ENCODE measurements at places on chromosomes 16 and 17. TPM values are rescaled to one million over a fixed set of nuclear protein-coding genes. Genes with fewer than 3 reads are reported as not detected.

GRCh38 chr17:17723354-17724261, 42.4 kb downstream of the RAI1 start:
- H3K27me3 ChIP-seq, result peaks cover 15% of the 10 kb centered on the region
- peak overlapping the region; percentile 53 for H3K4me3 ChIP-seq
- peak; percentile 40 for DNase-seq
- no peak overlapping the region for H3K27ac ChIP-seq
- no peaks in the 10 kb centered on the region for H3K36me3 ChIP-seq
- peaks cover 20% of the 10 kb centered on the region for H3K4me1 ChIP-seq

DNA sequence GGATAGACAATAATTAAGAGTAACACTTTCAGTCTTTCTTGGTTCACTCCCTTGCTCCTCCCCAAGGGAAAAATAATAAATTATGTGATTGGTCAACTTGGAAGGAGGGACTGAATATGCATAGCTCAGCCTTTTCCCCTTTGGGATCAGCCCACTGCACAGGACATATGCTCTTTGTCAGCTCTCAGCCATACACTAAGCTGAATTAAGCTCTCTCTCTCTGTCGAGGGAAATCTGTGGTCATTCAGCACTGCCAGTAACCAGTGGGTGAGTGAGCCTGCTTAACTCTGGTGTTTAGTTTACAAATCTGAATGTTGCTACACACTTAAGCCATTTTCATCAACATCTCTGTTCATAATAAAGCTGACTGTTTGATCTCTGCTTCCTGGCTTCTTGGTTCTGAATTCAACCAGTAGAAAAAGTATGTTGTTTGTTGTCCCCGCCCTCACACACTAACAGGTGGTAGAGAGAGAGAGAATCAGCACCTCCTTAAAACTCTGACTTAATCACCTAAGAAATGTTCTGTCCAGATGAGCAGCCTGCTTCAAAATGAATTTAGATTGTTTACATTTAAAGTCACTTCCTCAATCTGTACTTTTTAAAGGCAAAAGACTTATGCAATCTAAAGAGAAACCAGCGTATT, 102.3 kb upstream of the C17orf78 start:
- H3K27ac ChIP-seq, result no peak overlapping the region
- no peak for DNase-seq
- no peaks in the 10 kb centered on the region for H3K4me1 ChIP-seq
- no peaks in the 10 kb centered on the region for H3K27me3 ChIP-seq
- peaks cover 4% of the 10 kb centered on the region for H3K36me3 ChIP-seq

DNA sequence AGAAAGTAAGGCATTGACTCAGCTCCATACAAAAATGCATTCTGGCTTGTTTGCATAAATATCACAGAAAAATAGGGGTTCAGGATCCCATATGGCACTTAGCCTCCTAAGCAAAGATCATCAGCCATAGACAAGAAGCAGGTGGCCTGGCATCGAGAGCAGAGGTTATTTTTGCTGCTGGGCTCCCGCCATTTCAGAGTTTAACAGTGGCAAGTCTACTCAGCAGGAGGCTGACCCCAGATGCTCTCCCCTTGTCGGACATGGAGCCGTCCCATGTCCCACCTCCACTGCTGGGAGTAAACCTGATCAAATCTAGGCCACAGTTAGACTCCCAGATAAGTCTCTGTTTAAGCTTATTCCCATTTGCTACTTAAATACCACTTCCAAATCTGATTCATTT, 269.1 kb downstream of the FTO start:
- H3K27me3 ChIP-seq, result no peaks in the 10 kb centered on the region
- H3K36me3 ChIP-seq, result no peaks in the 10 kb centered on the region
- no peak overlapping the region for H3K27ac ChIP-seq
- H3K4me3 ChIP-seq, result no peak overlapping the region
- no peaks in the 10 kb centered on the region for H3K4me1 ChIP-seq

GRCh38 chr16:52597073-52597771, 50.3 kb upstream of the TOX3 start:
- no peak overlapping the region for H3K27ac ChIP-seq
- H3K27me3 ChIP-seq, result no peaks in the 10 kb centered on the region
- no peaks in the 10 kb centered on the region for H3K4me1 ChIP-seq
- no peak overlapping the region for H3K4me3 ChIP-seq
- DNase-seq, result no peak

- H3K27ac ChIP-seq, result no peak overlapping the region
- H3K36me3 ChIP-seq, result peaks cover 53% of the 10 kb centered on the region
- H3K4me1 ChIP-seq, result no peaks in the 10 kb centered on the region
- H3K4me3 ChIP-seq, result no peak overlapping the region
These were observed 62.4 kb downstream of the STH start for GRCh38 chr17:46061435-46061834.

NMT1 gene
- 86.6 TPM for total RNA-seq

SLFN14 gene
- not detected for total RNA-seq

NPIPB5 gene
- 576 TPM for total RNA-seq

DNA sequence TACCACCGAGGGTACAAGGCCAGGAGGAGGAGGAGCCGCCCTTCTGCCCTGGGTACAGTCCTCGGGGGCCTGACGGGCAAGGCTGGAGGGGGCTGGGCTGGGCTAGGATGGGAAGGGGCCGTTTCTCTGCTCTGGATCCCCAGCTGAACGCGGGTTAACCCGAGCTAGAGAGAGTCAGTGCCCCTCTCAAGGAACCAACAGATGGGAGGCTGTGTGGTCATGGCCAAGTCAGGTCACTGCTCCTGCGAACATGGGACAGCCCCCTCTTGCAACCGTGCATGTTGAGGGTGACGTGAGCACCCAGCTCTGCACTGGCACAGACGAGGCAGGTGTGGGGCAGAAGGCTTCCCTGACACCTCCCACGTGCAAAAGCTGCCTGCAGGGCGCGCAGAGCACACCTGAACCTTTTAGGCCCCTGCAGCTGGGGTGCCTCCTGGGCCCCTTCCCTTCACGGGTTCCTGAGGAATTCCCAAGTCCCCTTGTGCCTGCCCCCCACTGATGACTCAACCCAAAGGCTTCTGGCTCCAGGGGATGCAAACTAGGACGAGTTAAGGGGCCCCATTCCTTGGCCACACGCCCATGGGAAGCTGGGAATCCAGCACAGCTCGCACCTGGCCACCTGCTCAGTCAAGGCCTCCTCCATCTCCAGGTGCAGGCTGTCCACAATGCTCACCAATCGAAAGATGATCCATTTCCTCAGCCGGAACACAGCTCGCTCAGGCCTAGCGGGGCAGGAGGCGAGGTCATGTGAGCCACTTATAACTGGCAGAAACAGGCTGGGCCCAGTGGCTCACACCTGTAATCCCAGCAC, 6.3 kb downstream of the MYBBP1A start:
- H3K27ac ChIP-seq, result no peak overlapping the region
- no peak for DNase-seq
- no peaks in the 10 kb centered on the region for H3K27me3 ChIP-seq
- peaks cover 90% of the 10 kb centered on the region for H3K36me3 ChIP-seq
- H3K4me1 ChIP-seq, result peaks cover 2% of the 10 kb centered on the region

GRCh38 chr17:2455956-2456355, 55.1 kb upstream of the MNT start:
- DNase-seq, result no peak
- no peaks in the 10 kb centered on the region for H3K4me1 ChIP-seq
- no peak overlapping the region for H3K27ac ChIP-seq
- H3K27me3 ChIP-seq, result no peaks in the 10 kb centered on the region

CPNE7 gene
- 7.8 TPM for total RNA-seq

DNA sequence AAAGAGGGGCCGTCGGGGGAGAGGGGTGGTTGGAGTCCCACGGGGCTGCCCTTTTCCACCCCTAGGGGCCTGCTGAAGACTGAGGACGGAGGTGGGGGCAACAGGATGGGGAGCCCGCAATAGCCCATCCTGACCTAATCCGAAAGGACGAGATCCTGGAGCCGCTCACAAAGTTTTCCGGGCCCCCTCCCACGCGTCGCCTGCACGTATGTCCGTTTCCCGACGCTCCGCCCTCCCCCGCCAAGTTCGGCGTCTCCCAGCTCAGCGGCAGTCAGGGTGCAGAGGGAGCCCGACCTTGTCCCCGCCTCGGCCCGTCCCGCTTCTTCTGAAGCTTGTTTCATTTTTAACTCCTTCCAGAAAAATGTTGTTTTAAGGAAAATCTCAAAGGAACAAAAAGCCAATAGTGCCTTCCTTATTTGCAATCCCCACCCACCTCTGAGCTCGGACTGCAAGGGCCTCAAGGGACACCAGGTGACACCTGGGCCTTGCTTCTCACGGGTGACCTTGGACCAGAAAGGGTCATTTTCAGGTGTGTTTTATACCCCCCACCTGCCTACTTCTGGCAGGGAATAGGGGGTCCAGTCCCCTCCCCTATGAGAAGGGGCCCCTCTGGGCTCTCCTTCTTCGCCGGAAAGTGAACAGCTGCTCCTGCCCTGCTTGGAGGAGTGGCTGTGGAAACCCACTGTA, 3.4 kb upstream of the ZNF423 start:
- peaks cover 51% of the 10 kb centered on the region for H3K27me3 ChIP-seq
- no peak overlapping the region for H3K27ac ChIP-seq
- DNase-seq, result no peak
- no peaks in the 10 kb centered on the region for H3K36me3 ChIP-seq
- peak overlapping the region; percentile 20 for H3K4me3 ChIP-seq

DNA sequence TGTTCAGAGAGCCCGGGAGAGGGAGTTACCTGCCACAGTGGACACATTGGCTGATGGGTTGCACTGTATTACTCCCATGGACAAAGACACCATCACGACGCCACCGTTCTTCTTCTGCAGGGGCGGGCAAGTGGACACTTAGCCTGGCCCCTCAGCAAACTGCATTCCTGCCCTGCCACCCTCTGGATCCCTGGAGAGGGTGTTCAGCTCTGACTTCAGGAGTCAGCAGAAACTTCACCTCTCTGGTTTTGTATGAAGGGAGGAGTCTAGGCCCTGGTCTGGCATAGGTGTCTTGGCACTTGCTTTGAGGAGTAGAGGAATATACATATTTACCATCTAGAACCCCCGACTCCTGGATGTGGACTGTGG, 9.3 kb downstream of the DPEP2 start:
- no peak overlapping the region for H3K27ac ChIP-seq
- no peak for DNase-seq
- no peaks in the 10 kb centered on the region for H3K27me3 ChIP-seq
- H3K4me3 ChIP-seq, result no peak overlapping the region

ZACN gene
- total RNA-seq, result 0.20 TPM

DNA sequence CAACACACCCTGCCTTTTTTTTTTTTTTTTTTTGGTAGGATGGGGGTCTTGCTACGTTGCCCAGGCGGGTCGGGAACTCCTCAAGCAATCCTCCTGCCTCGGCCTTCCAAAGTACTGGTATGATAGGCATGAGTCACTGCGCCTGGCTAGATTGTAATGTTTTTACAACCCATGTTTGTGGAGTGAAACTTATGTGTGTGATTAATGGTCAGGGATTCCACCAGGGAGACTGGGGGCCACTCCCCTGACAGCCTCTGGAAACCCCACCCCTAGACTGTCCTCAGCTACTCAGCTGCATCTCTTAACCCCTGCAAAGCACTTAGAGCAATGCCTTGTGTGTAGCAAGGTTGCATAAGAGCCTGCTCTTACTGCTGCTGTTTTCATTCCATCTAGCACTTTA, 220.5 kb downstream of the PARN start:
- H3K27ac ChIP-seq, result no peak overlapping the region
- no peaks in the 10 kb centered on the region for H3K4me1 ChIP-seq
- H3K27me3 ChIP-seq, result no peaks in the 10 kb centered on the region
- no peak overlapping the region for H3K4me3 ChIP-seq

GRCh38 chr17:80780381-80781198, 211.1 kb upstream of the CHMP6 start:
- H3K4me3 ChIP-seq, result no peak overlapping the region
- H3K27me3 ChIP-seq, result no peaks in the 10 kb centered on the region
- peaks cover 47% of the 10 kb centered on the region for H3K4me1 ChIP-seq
- H3K27ac ChIP-seq, result peak overlapping the region; percentile 64

DNA sequence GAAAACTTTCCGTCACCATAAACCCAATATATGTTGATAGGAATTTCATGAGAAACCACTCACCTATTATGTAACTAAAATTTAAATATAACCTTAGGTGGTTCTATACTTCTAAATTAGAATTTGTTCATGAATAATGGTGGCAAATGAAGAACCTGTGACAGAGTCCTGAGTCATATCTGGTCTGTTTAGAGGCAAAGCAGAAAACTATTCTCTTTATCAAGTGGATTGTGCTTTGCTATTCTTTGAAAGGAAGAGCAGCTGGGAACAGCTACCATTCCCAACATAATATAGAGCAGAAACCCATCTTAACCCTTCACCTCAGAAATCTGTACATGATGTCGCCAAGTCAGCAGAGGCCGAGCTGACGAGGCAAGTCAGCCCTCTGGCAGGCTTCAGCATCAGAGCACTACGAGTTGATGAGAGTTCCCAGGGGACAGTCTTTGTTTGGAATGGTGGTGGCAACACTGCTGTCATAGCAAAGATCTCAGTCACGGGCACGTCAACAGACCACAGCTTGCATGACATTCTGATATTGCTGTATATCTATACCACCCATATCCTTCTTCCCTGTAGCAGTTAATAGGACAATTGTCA, 631.9 kb upstream of the CA10 start:
- H3K27me3 ChIP-seq, result no peaks in the 10 kb centered on the region
- no peak for DNase-seq
- H3K36me3 ChIP-seq, result no peaks in the 10 kb centered on the region
- H3K27ac ChIP-seq, result no peak overlapping the region

GRCh38 chr16:56683424-56684172, 1.3 kb downstream of the MT1X start:
- no peak for DNase-seq
- peak overlapping the region; percentile 69 for H3K4me3 ChIP-seq

DNA sequence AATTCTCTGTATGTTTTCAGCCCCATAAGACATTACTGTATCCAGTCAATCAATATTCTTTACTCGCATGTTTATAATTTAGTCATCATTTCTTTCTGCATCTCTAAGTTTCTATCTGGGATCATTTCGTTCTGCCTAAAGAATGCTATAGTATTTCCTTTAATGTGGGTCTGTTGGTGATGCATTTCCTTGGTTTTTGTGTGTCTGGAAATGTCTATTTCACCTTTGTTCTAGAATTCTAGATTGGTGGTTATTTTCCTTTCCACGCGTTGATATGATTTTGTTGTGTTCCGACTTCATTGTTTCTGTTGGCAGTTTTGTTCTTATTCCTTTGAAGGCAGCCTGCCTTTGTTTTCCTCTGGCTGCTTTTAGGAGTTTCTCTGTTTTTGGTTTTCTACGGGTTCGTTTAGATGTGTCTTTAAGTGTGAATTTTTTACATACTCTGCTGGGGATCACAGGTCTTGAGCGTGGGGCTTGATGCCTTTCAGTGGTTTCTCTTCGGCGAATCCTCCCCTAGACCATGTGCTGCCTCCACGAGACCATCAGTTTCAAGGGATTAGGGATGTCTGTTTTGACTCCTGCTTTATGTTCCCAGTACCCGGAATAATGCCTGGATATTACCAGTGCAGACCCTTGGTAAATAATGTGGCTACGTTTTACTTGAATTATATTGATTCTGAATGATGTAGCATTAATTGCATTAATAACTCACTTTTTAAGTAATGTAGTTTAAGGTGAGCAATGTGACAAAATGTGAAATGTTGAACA, 23.5 kb downstream of the POLR3E start:
- no peak overlapping the region for H3K27ac ChIP-seq
- peaks cover 20% of the 10 kb centered on the region for H3K36me3 ChIP-seq
- H3K4me1 ChIP-seq, result no peaks in the 10 kb centered on the region
- H3K4me3 ChIP-seq, result no peak overlapping the region
